ENCODE measurements at places on chromosomes 11 and 22.

DNA sequence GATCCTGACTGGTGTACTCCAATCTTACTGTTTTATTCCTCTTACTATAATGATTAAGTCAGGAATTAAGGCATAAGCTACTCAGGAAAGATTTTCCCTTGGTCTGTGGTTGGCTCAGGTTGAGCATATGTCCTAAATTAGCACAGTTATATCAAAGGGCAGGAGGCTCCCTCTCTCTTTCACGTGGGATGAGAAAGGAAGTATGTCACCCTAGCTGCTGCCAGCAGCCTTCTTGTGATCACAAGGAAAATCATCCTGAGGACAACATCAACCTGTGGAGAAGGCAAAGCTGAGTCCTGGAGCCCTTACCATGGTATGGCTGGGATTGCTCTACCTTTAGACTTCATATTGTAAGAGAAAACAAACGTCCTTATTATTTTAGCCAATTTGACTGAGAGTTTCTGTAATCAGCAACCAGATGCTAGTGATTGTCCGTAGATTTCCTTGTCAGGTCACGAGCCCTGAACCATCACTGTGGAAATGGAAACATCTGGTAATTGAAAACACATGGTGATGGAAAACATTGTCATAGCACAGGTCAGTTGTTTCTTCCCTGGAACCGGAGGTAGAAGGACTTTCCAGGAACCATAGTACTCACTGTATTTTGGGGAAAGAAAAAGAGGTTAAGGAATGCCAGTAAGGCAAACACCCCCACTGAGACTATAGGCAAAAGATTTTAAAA lies 40.6 kb upstream of the DEUP1 start:
- DNase-seq: no peak

DNA sequence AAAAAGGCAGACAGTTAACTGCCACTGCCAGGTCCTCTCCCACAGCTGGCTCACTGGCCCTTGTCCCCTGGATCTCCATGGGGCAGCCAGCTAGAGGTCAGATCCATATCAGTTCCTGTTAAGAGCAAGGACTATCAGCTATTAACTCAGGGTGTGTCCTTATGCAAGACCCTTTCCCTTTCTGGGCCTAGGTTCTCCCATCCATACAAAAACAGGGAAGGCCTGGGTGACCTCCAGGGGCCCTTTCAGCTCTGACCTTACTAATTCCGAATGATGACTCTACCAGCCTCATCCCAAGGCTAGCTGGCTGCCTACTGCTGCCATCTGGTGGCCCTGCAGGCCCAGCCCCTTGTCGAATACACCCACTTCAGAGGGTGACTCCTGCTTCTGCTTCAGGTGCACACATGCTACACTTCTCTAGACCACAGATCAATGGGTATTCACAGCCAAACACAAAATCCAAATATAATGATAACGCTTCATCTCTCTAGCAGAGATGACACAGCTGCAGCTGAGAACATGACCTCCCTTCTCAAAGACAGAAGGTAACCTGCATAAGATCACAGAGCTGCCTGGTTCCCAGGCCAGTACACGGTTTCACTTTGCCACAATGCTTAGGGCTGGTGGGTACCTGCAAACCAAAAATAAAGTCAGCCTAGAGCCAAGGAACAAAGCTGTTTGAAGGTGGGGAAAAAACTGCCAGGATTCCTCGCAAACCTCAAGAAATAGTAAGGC lies 34.1 kb downstream of the SERGEF start:
- no peak for DNase-seq

DNA sequence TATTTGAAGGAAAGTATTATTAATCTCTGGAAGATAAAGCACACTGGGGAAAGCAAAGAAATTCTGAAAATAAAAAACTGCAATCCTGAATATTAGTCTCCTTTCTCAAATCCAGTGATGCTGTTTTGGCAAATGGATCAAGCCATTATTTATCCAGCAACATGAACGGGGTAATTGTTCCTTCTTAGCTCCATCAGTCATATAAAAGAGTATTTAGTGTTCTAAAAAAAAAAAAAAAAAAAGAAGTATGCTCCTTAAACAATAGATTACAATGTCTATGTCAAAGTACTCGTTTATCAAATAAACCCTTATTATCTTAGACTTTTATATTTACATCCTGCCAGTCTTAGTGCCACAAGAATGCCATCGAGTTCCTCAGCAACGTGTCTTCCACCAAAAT lies 1.3 kb downstream of the RDX start:
- no peak for DNase-seq

DNA sequence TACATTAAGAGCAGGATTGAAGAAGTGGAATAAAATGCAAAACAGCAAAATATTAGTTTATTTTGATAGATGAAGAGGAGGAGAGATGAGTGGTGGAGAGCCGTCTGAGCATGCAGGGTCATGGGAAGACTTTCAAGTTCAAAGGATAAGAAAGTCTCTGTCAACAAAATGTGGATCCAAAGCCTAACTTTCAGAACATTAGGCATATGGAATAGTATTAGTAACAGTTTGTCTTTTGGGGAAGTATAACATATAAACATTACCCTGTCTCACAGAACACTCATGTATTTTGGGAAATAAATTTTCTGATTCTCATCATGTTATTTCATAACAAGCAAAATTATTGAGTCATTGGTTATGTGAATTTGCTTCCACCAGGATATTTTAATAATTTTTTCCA lies 104.3 kb upstream of the CEP126 start:
- DNase-seq: no peak

- no peak for DNase-seq
These were observed 45.2 kb downstream of the MYEOV start for GRCh38 chr11:69339041-69339733.

DNA sequence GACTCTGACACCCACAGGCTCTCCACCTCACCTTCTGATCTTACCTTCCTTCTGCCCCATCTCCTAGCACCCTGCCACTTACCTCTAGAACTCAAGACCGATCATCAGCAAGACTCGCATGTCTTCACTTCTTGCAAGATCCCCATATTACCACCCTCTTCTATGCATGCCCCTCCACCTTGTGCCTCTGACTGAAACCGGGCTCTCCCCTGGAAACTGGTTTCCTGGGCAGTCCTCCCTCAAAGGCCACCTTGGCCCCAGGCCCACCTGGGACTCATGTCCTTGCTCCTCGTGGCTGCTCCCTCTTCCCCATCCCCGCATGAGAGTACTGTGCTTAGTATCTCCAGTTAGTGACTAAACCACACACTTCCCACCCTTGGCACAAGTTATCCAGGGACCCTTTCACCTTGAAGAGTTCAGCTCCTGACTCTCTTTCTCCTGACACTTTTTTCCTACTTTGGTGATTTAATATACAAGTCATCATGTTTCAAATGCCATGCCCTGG lies 136.7 kb downstream of the SPATA19 start:
- no peak for DNase-seq

DNA sequence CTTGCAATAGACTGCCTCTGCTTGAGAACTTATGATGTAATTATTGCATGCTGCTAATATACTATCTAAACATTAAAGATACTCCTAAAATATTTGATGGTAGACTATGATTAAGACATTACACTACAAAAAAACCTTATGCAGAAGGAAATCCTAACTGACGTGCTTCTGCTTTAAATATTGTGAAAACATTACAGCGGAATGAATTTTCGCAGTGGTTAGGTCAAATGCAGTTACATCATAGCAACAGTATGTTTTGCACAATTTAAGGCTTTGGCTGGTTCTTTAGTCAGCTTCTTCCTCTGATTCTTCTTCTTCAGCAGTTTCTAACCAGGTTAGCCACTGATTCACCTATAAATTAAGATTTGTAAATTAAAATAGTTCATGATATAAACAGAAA lies 11.2 kb downstream of the EIF4G2 start:
- no peak for DNase-seq

GRCh38 chr11:57370941-57371340 lies 10.0 kb downstream of the PRG3 start:
- no peak for DNase-seq

GRCh38 chr22:49958366-49958921 lies 2.1 kb upstream of the PIM3 start:
- DNase-seq: no peak

DNA sequence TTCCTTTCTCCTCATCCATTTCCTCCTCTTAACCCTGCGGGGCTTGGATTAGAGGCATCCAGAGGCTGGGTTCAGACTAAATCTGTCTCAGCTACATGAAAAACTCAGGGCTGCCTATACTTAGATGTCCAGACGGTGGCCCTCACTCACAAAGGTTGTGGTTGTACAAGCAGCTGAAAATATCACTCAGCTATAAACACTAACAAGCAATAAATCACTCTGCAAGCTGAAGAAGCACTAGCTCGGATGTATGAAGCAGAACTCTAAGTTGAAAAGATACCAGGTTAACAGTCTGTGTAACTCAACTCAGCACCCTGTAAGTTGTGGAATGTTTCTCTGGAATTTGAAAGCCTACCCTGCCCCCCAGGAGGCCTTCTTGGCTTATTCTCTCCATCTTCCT lies 82.9 kb downstream of the EXT2 start:
- DNase-seq: peak; percentile 37

Data from GM04503 (cell line).